ENCODE measurements at places on chromosomes 5 and 9.
A peak's percentile ranks its signal among the peaks of the same experiment; 100 is the strongest.

GRCh38 chr5:143542798-143543144 lies 139.3 kb upstream of the NR3C1 start:
- DNase-seq, result no peak

DNA sequence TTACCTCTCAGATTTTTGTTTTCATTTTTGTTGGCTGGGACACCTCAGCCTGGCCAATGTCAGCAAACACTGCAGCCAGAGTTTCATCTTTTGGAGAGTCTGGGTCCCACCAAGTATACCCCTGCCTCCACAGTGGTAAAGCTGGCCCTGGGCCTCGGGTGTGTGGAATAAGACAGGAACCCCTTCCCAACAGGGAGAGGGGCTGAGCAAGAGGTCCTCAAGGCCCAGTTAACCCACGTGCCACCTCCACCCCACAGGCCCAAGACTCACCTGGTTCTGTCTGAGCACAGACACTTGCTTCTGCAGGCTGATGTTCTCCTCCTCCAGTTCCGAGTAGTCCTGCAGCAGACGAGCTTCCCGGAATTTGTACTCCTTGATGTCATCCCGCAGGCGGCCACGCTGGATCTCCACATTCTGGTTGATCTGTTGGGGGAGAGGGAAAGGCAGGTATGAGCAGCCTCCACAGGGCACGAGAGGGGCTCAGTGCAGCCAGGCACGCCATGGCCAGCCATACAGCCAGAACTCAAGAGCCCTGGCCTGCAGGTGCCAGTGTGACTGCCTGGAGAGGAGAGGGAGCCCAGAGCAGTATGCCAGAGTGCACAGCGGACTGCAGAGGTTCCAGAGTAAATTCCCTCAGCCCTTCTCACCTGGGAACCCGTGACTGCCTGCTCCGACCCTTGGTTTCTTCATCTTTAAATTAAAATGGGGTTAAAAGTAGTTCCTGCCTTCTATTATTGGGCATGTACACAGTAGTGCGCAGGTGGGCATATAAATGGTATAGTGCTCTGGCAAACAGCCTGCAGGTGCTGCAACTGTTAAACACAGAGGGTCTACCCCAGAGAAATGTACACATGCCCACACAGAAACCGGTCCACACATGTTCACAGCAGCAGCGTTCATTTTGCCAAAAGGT lies 42.0 kb downstream of the BICD2 start:
- no peak for DNase-seq

GRCh38 chr9:95409650-95410426 lies 92.3 kb upstream of the FANCC start:
- no peak for DNase-seq

DNA sequence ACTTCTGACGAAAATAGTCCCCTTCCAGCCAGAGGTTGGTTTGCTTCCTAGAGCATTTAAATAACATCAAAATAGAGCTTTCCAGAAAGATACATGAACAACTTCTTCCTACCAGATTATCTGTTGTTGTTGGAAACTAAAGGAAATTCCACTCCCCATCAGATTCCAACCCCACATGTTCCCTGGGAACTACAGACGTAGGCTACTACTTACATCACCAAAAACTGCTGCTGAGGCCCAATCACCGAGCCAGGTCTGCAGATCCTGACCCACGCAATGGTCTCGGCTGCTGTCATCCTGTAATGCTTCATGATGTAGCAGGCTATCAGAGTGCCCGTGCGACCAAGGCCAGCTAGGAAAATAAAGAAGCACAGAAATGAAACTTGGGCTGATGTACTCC lies 73.4 kb downstream of the HABP4 start:
- no peak for DNase-seq

- DNase-seq, result no peak
Observed at GRCh38 chr5:131515348-131515747, 119.7 kb downstream of the RAPGEF6 start.

DNA sequence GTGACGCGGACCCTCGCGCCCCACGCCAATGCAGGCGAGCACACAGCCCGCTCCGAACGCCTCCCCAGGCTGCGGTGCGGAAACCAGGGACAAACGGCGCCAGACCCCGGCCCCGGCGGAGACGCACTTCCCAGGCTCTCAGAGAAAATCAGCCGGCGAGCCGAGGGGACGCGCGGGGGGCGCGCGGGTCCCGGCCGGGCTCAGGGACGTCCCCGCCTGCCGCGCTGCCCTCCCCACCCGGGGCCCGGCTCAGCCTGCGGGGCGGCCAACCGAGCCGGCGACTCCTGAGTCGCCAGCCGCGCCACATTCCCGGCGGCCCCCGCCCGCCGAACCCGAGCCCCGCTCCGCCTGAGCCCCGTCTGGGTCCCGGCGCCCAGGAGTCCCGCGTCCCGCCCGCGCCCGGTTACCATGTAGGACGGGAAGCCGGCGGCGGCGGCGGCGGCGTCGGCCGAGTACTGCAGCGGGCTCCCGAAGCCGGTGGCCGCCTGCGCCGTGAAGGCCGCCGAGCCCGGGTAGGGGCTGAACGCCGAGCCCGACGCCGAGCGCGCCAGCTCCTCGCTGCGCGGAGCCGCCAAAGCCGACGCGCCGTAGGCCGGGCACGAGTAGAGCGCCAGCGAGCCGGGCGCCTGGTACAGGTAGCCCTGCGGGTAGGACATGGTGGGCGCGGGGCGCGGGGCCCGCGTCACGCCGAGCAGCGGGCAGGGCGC lies 566 bp downstream of the IRX2 start:
- no peak for DNase-seq

GRCh38 chr9:98907055-98907454 lies 36.7 kb upstream of the COL15A1 start:
- no peak for DNase-seq

GRCh38 chr9:134699343-134699740 lies 57.7 kb downstream of the COL5A1 start:
- DNase-seq, result no peak

DNA sequence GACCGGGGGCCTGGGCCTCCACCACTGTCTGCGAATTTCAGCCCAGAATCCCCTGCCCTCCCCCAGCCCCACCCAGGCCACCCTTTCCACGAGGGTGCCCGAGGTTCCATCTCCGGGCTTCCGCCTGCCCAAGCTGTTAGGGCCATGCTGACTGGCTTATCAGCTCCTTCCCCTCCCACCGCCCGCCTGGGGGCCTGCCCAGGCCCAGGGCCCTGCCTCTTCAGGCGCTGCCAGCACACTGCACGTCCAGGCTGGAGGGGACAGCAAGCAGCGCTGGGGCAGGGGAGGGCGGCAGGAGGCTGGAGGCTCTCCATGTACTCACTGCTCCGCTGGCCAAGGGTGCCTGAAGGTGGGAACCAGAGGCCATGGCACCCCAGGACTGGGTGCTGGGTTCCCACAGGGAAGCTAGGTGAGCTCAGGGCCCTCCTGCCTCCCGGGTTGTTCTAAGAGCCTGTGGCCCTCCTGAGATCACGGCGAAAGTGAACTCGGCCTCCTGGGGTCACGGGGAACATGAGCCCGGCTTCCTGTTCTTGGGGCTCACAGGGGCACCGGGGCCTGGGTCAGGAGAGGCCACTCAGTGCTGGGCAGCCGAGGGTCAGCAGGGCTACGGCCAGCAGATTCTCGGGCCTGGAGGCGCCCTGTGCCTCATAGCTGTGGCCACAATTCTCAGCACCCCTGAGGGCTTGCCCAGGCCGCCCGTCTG lies 57.7 kb upstream of the EGFL7 start:
- DNase-seq, result no peak

GRCh38 chr9:98916660-98917059 lies 27.0 kb upstream of the COL15A1 start:
- no peak for DNase-seq

- no peak for DNase-seq
Observed at GRCh38 chr5:17228821-17229291, 11.4 kb downstream of the BASP1 start.

- peak; percentile 86 for DNase-seq
Observed at GRCh38 chr5:53109443-53110127, at the start of gene MOCS2. Gene MOCS2, minus strand, starts transcription at chr5:53109757. Its CDS starts 2,583 bp downstream, at chr5:53107174.

DNA sequence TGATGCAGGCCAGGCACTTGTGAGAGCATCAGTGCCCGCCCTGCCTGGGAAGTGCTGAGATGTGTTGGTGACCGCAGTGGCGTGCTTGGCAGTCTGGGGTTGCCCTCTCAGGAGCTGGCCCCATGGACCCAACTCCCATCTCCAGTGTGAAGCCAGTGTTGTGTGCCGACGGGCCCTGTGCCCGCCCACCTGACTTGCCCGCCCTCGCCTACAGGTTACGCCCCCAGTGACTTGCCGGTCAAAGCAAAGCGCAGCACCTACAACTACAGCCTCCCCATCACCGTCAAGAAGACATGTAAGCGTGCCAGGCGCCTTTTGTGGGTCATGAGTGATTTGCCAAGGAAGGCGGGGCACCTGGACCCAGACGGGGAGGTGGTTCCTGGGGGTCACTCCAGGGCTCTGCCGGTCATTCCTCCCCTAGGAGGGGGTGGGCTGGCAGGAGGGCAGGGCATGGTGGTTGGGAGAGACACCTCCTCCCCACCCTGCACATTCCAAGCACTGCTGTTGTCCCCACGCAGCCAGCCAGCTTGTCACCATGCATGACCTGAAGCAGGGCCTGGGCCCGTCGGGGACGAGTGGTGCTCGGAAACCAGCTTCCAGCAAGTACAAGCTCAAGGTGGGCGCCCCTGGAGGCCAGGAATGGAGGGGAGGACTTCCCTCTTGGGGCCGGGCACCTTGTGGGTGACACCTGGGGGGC lies 7.4 kb upstream of the CEL start:
- DNase-seq, result no peak

DNA sequence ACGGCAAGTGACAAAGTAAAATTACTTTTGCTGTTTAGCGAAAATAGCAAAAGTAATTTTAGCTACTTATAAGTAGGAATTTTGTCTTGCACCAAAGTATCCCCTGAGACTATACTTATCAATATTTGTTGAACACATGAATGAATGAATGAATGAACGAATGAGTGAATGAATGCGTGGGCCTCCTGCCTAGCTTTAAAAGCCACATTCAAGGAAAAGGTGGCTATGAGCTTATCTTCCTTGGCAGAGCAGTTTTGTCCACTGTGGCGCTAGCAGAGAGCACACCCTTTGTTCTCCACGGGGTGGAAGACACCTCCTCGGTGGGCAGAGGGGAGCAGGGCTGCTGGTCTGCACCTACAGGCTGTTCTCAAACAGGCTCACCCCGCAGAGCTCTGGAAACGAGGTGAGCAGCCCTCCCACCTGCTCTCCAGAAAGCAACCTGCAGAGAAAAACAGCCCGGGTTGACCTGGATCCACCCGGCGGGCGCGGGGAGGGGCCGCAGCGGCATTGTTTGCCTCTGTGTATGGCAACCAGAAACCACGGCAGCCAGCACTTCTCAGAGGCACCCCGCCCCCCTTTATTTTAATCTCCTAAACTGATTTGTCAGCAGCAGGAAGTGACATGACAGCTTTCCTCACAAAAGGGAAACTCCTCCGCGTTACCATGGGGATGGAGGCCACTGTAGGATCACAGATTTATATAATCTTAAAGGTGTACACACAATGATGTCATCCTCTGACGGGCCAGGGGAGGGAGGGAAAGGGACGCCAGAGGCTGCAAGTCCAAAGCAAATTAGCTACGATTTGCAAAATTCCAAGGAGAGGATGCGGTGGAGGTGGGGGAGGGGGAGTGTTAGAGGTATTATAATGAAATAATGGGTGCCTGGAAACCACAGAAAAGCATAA lies 5.9 kb downstream of the DUSP1 start:
- peak; percentile 95 for DNase-seq

DNA sequence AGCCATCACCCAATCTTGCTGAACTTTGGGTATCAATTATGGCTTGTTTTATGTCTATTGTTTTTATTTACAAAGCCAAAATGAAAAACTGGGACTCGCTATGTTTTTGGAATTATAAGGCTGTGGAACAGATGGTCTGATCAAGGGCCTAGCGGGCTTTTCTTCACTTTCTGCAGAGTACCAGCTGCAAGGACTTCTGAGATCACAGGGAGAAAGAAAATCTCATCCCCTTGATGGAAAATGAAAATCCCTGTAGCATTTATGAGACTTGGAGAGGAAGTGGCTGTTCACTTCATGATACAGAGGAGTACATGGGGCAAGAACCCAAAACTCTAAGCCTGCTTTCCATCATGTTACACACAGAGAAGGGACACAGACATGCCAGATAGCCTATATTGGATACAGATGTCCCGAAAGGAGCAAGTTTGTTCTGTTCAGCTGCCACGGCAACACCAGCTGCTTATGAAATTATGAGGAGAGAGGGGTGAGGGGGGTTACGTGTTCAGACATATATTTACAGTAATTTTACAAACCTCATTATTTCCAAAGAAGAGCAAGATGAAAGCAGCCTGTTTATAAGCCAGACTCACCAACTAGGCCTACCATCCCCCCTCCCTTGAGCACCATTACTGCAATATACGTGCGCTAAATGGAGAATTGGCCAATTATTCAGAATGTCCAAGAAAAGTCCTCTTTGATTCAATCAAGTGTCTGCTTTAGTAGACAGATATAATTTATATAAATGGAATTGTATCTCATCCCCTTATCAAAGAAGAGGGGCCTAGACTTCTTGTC lies 220.0 kb downstream of the MARCHF11 start:
- no peak for DNase-seq

DNA sequence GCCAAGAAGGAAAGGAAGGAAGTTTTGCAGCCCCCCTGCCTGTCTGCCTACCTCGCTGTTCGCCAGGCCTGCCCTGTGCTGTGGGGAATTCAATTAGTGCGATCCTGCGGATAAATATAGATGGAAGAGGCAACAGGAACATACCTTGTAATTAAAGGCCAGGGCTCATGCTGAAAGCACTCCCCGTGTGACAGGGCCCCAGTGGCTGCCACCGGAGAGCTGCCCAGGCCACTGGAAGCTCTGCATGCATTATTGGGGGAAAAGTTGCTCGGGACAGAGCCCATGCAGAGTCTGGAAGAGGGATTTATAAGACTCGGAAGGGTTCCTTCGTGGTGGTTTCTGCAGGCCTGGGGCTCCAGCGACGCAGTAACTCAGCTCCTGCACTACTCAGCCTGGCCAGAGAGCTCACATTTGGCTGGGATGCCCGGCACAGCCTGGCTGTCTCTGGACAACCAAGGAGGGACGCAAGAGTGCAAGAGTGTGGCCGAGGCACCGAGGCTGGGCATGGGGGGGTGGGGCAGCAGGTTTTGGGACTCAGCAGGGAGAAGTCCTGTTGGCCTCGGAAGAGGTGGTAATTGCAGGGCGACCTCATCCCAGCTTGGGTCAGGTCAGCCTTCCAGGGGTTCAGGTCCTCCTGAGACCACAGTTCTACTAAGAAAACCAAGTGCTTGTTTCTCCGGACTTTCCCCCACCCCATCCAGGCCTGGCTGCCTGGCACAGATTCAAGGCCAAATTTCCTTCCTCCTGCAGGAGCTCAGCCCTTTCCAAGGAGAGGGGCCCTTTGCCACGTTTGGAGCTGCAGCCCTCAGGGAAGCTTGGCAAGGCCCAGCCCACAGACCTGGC lies 68.1 kb upstream of the GGTA1 start:
- DNase-seq, result no peak

DNA sequence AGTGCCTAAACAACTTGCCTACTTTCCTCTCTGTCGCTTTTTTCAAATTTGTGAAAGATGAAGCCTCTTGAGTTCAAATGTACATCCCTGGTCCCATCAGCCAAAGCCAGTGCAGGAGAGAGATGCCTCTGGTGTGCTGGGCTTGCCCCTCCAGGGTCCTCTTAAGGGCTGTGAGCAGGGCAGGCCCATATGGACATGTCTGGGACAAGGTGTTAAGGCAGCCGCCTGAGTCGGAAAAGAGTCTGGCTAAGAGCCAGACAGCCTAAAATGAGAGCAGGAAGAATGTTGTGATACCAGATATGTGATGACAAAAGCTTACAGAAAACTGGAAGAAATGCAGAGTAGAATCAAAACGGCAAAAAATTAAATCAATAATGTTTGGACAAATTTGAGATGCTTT lies 72.5 kb downstream of the APTX start:
- DNase-seq, result no peak

- no peak for DNase-seq
Observed at GRCh38 chr5:31364881-31365636, 166.8 kb downstream of the DROSHA start.
